ENCODE measurements at places on chromosomes 12 and 14.

- DNase-seq, result no peak
Measured at GRCh38 chr14:69887740-69888657, 8.8 kb downstream of the SMOC1 start.

DNA sequence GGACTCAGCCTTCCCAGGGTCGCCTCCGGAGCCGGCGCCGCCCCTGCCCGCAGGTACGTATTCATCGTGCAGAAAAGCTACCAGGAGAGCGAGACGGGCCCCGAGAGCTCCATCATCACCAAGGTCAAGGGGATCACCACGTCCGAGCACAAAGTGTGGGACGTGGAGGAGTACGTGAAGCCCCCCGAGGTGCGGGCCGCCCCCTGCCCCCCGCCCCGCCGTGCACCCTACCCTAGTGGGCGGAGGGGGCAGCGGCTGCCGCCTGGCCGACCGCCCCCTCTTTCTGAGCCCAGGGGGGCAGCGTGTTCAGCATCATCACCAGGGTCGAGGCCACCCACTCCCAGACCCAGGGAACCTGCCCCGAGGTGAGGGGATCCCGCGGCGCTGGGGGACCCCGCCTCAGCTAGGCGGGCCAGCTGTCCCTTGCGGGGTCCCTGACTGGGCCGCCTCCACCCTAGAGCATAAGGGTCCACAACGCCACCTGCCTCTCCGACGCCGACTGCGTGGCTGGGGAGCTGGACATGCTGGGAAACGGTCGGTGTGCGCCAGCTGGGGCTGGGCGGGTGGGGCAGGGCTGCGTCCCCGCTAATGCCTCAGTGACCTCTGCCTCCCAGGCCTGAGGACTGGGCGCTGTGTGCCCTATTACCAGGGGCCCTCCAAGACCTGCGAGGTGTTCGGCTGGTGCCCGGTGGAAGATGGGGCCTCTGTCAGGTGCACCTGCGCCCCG lies 973 bp downstream of the P2RX2 start:
- DNase-seq, result no peak

DNA sequence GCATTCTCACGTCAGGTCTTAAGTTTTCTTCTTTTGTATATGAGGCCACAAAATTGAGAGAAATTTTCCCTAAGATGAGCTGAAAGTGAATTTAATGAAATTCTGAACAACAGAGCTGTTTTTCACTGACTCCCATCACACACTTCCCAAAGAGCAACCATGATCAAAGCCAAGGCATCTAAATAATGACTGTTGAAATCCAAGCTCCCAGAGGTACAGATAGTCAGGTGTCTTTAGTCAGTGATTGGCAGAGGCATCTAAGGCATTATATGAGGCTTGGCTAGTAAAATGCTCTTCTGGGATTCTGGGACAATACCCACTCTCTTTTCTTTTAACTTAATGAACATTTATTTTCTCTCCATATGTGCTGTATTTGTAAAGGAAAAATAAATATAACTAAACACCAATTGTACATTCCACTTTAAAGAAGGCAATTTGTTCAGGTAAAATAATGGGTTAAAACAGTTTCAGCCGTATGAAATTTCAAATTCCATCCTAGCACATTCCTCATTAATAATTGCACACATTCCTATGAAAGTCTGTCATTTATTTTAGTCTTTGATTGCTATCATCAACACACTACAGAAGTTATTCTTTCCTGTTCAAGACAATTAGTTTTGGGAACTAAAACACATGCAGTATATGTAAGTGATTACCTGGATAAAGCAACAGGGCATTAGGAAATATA lies 871 bp upstream of the SSTR1 start:
- DNase-seq, result no peak

- DNase-seq, result no peak
Measured at GRCh38 chr14:60233251-60233650, 15.8 kb upstream of the PPM1A start.

GRCh38 chr14:35336494-35337268 lies 44.5 kb downstream of the PSMA6 start:
- peak; percentile 43 for DNase-seq

- no peak for DNase-seq
Measured at GRCh38 chr12:99680276-99680675, 32.7 kb downstream of the GARIN6 start.

DNA sequence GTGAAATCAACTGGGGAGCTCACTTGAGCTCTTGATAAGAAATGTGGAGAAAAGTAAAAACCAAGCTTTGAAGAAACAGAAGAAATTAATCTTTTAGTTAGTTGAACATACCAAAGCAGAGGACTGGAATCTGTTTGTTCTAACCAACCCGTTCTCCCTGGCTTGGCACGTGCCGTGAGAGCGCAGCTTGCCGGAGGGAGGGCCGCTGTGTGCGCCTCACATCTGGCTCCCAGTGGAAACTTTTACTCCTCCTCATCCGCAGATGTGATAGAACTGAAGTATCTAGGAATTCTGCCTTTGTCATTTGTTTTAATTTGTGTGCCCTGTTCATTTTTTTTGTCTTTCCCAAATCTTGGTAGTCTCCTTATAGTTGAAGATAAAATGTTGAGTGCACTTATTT lies 64.9 kb downstream of the DDX51 start:
- no peak for DNase-seq

DNA sequence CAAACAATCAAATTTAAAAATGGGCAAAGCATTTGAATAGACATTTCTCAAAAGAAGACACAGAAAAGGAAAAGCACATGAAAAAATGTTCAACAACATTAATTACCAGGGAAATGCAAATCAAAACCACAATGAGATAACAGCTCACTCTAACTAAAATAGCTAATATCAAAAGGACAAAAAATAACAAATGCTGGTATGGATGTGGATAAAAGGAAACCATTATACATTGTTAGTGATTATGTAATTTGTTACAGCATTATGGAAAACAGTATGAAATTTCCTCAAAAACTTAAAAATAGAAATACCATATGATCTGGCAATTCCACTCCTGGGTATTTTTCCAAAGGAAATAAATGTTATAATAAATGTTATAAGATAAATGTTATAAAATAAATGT lies 52.9 kb downstream of the DUSP6 start:
- no peak for DNase-seq

GRCh38 chr14:51283402-51284085 lies 43.5 kb downstream of the TMX1 start:
- peak; percentile 91 for DNase-seq

GRCh38 chr14:95877633-95878032 lies 1.0 kb downstream of the TUNAR start:
- DNase-seq, result no peak

- no peak for DNase-seq
Measured at GRCh38 chr14:104429291-104429861, 150.2 kb upstream of the C14orf180 start.

DNA sequence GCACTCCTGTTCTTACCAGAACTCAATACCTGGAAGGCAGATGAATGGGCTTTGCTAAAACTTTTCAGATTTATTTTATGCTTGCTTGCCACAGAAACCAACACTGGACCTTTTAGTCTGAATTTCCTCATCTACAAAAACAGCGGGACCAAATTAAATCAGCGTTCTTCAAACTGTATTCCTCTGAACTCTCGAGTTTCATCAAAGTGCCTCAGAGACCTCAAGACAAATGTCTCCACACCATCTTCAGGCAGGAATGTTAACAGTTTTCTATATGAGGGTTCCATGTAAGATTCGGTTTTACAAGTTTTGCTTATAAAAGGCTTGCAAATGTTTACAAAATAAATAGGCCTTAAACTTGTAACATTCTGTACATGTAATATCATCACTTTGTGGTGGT lies 74.6 kb downstream of the MED13L start:
- peak; percentile 48 for DNase-seq

- no peak for DNase-seq
Measured at GRCh38 chr14:32367516-32367915, 38.4 kb downstream of the AKAP6 start.

GRCh38 chr12:94227066-94227465 lies 78.7 kb downstream of the PLXNC1 start:
- DNase-seq, result no peak

- no peak for DNase-seq
Measured at GRCh38 chr14:65549429-65549828, 136.9 kb downstream of the FUT8 start.

Data from fibroblast of skin of right quadriceps (primary cell).